Stimulated activated CD4-positive, alpha-beta T cell treated with anti-CD3 and anti-CD28 coated beads, Interleukin-2, amount 100 ng/mL, for 24 hours (primary cell): ENCODE measurements at places on chromosomes 7 and 10.

- no peak for DNase-seq
Measured at GRCh38 chr7:13991791-13992595, 2.5 kb upstream of the ETV1 start.

DNA sequence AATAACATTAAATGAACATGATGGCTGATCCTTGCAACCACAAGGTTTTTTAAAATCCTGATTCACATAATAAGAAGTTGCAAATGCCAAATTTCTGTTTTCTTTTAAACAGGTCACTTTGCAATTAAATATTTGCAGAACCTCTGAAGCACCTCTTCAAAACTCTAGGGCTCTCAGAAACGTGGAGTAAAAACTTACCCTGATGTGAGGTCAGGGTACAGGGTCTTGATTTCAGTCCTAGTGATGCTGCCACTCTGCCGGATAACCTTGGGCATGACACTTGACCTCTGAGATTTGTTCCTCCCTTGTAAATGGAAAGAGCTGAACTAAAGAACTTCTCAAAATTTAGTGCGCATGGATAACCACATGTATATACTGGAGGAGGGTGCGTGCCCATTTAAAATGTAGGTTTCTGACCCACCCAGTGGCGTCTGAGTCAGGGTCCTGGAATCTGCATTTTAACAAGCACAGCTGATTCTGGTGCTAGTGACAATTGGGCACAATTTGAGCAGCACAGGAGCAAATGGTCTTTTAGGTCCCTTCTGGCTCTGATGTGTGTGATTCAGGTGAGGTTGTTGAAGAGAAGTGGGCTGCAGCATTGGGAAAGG is 35.5 kb upstream of the TNPO3 start:
- no peak for DNase-seq

GRCh38 chr7:39133088-39133487 is 155.4 kb downstream of the POU6F2 start:
- no peak for DNase-seq

GRCh38 chr7:157518514-157519175 is 181.8 kb downstream of the DNAJB6 start:
- DNase-seq, result peak; percentile 14

DNA sequence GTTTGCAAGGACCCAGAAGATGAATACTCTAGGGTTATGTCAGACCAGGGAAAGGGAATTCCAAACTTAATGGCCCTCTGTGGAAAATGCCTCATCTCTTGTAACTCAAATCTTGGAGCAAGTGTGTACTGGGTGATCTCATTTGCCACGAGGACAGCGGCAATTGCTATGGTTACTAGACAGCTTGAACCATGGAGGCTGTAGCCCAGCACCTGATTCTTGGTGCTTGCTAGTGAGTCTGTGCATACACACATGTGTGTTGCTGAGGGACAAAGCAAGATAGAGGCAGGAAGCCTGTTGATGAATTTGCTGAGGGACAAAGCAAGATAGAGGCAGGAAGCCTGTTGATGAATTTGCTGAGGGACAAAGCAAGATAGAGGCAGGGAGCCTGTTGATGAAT is 58.6 kb upstream of the FEZF1 start:
- DNase-seq, result no peak

DNA sequence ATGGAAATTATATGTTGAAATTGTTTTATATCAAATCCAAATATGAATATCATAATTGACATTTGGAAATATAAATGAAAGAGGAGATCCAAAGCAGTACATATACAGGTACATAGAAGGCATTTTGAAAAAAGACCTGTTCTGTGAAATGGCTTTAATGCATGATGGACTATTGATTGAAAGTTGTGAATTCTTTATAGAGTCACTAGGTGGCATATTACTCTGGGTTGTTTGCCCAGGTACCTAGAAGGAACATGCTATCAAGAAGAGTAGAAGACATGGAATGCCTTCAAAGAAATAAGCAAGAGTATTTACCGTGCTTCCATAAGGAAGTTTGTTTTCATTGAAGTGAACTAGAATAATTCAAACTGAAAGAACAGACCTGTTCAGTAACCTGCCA is 160.0 kb upstream of the ANK3 start:
- DNase-seq, result no peak

DNA sequence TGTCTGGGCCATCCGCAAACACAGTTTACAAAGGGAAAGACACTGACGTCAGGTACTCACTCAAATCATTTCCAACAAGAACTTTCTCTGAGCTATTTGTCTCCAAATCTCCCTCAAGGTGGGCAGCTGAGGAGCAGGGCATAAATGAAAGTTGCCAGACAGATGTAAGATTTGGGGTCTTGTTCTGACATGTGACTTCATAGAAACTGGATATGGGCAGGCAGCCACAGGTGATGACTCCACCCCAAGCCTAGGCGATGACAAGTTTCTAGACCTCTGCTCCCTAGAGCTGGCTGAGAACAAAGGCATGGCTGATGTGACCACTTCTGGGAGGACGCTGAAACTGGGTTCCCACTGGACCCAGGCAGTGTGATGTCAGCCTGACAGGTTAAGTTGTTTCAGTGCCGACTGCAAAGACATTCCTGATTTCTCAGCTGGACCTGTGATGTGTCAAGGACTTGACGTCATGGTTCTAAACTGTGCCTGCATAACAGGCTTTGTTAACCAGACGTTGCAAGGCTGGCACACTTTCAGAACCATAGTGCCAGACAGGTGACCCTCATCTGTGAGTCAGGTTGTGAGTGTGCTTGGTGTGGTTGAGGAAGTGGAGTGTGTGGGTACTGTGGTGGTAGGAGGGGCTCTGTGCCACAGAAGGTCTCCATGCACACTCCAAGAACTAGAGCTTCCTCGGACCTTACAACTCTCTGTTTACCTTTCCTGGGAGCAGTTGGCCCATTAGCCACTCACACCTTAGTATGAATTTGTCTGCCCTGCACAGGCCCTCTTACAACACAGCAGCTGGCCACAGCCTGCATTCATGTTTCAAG is 39.9 kb upstream of the EBF3 start:
- no peak for DNase-seq

DNA sequence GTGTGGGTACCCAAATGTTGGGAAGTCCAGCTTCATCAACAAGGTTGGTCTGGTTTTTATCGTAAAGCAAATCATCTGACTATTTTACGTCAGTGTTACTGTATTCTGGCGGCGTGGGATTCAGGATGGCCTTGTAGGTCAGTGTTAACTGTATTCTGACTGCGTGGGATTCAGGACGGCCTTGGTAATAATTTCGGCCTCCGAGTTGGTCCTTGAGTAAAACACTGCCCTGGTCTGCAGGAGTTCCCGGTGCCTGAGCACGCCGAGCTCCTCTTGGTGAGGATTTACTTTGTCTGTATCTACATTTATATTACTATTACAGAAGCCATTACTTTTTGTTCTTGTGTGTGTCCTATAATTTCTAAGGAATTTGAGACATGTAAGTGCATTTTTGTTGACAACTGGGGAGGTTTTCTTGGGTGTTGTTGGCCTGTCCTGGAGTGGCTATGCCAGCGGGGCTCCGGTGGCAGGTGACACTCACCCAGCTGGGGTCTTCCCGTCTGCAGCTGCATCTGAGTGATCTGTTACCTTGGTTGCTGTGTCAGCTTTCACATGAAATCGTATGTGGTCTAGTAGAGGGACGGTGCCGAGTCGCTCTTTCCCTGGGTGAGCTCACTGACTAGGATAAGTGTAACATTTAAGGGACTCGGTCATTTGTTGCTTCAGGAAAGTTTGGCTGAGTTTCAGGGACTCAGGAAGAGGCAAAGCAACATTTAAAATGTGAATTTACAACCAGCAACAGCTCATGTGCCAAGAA is 9.2 kb downstream of the GTPBP4 start:
- no peak for DNase-seq

DNA sequence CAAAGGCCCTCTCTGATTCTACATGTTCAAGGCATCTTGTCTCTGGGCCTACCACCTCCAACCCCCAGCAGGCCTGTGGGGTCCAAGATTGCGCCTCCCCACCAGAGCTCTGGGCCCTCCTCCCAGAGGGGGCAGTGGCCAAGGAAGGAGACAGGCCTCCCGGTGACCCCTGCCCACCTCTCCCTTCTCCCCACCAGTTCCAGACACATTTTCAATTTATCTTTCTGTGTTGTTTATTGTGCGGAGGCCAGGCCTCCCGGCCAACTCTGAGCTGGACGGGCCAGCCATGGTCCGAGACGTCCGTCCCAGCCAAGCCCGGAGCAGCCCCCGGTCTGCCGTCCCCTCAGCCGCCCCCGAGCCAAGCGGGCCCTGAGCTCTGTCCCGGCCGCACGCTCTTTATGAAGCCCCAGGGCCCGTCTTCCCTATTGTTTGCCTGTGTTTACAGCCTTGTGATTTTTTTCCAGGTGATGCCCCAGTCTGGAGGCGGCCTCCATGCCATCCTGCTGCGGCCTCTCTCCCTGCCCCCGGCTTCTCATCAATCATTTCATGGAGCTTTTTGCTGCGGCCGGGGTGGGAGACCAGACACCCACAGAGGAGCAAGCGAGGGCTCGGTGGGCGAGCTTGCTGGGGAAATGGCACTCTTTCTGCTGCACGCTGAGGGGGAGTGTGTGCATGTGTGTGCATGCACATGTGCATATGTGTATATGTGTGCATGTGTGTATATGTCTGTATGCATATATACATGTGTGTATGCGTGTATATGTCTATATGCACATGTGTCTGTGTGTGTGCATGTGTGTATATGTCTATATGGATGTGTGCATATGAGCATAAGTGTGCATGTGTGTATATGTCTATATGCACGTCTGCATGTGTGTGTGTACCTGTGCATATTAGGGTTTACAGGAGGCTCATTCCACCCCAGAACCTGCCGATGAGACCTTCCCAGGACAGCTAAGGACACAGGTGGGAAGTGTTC is 52.7 kb upstream of the ELN start:
- DNase-seq, result no peak

- no peak for DNase-seq
Measured at GRCh38 chr10:107631876-107632275, 467.4 kb upstream of the SORCS1 start.

GRCh38 chr7:123633553-123633952 is 22.1 kb upstream of the LMOD2 start:
- DNase-seq, result no peak

GRCh38 chr7:22709857-22710256 is 17.1 kb upstream of the IL6 start:
- DNase-seq, result no peak

DNA sequence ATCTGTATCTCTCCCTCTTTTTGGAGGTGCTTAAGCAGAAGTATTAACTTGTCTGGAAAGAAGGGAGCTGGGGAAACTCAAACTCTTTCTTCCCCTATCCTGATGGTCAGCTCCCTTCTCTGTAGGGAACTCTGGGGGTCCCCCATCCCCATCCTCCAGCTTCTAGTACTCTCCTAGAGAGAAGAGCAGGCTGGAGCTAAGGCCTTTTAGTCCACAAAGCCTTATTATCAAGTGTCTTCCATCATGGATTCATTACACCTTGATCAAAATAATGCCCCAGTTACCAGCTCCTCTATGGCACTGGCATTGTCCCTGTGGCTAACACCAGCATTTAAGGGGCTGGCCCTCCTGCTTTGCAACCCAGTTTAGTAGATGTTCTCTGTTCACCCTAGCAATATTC is 35.7 kb downstream of the CADPS2 start:
- DNase-seq, result no peak

GRCh38 chr7:117493460-117493859 is 13.6 kb downstream of the CFTR start:
- no peak for DNase-seq

DNA sequence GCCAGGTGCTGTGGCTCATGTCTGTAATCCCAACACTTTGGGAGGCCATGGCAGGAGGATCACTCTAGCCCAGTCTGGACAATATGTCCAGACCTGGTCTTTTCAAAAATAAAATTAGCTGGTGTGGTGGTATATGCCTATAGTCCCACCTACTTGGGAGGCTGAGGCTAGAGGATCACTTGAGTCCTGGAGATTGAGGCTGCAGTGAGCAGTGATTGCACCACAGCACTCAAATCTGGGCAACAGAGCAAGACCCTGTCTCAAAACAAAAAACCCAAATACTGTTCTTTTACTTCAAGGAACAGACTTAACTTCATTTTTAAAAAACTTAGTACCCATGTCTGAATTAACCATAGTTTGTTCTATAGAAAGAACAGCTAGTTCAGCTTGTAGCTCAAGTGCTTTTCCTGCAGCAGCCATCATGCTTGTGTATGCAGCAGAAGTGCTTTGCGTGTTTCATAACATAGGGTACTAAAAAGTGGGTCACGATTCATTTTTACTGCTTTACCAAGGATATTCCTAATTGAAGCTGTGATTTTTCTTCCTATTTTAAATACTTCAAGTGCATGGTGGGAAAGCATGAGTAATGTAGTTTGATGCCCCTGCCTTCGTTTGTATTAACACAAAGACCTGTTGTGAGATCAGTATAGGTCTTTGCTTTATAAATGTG is 5.9 kb downstream of the EIF4H start:
- DNase-seq, result no peak

DNA sequence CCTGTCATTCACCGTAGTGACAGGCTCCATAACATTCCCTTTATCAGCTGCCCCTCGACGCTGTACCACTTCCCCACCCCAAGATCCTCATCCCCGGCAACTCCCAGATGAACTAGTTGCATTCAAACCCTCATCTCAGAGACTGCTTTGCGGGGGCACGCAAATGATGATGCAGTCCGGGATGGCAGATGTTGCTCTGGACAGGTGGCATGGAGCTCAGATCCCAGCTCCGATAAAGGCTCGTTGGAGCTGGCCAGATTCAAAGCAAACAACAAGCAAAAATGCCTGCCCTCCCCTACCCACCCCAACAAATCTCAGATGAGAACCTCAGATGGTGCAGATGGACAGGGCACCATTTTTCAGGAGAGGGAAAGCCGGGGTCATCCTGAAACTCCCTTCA is 46.7 kb downstream of the CARD11 start:
- DNase-seq, result no peak

GRCh38 chr10:92857904-92858514 is 9.7 kb downstream of the EXOC6 start:
- no peak for DNase-seq

GRCh38 chr7:100021297-100021696 is 5.9 kb downstream of the ZKSCAN1 start:
- DNase-seq, result no peak

DNA sequence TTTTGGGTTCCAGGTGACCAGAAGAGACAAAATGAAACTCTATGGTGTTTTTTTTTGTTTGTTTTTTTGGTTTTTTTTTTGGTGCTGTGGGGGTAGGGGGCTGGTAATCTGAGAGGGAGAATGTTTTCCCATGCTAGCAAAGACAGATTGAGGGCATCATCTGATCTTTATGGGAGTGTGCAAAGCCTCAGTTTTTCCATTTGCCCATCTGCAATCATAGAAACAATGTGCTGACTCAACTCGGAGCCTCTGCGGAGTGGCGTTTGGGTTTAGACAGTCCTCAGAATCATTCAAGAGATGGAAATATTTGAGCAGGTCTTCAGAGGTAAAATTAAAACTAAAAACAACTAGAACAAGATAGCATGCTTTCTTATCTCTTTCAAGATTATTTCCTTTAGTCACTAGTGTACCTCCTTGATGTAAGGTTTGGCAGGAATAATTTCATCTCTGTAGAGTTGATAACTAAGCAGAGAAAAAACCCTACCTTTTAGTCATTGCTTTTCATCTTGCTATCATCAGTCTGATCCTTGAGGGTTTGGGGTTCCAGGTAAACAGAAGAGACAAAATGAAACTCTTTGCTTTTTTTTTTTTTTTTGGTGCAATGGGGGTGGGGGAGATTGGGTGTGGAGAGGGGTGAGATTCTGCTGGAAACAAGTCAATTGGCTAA is 18.0 kb downstream of the CNNM2 start:
- DNase-seq, result no peak
